ENCODE measurements at places on chromosomes 4 and X. TPM values are rescaled to one million over a fixed set of nuclear protein-coding genes. Genes with fewer than 3 reads are reported as not detected.

Gene NPY1R
- not detected for total RNA-seq

Gene CT55
- not detected for total RNA-seq

Gene SPANXN3
- total RNA-seq, result not detected

DNA sequence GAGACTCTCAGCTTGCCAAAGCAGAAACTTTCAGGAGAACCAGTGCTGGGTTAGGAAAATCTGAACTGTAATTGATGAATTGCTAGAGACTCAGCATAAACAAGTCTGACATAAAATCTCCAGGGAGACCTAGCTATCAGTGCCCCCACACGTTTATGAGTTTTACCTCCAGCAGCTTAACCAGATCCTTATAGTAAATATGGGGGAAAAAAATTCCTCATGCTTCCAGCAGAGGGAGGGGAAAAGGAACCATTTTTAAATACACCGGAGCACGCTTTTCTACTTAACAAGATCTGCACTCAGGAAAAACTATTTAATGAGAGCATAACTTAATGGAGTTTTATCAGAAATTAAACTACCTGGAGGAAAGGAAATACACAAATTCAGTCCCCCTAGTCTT is 1040.7 kb upstream of the INTU start:
- H3K27me3 ChIP-seq, result no peaks in the 10 kb centered on the region
- no peak for DNase-seq
- no peaks in the 10 kb centered on the region for H3K4me1 ChIP-seq
- no peaks in the 10 kb centered on the region for H3K36me3 ChIP-seq

DNA sequence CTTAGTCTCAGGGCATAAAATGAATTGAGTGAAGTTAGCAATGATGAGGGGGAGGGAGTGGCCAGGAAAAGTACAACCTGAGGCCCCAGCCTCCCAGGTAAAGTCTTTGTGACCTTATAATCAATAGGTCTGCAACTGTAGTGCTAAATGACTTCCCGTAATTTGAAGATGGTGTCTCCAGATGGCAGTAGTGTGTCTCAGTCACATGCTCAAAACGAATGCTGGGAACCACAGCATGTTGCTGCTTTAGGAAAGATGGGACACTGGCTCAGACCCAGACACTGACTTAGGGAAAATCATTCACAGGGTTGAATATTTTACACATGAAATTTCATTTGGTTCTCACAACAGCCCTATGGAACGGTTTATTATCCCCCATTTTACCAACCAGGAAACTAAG is 10.3 kb downstream of the SRPX2 start:
- H3K27me3 ChIP-seq, result no peaks in the 10 kb centered on the region
- H3K27ac ChIP-seq, result no peak overlapping the region
- no peak for DNase-seq
- H3K4me3 ChIP-seq, result no peak overlapping the region
- no peaks in the 10 kb centered on the region for H3K4me1 ChIP-seq
- no peaks in the 10 kb centered on the region for H3K36me3 ChIP-seq
